ENCODE measurements at places on chromosomes 6 and 20.
A peak's percentile ranks its signal among the peaks of the same experiment; 100 is the strongest.

DNA sequence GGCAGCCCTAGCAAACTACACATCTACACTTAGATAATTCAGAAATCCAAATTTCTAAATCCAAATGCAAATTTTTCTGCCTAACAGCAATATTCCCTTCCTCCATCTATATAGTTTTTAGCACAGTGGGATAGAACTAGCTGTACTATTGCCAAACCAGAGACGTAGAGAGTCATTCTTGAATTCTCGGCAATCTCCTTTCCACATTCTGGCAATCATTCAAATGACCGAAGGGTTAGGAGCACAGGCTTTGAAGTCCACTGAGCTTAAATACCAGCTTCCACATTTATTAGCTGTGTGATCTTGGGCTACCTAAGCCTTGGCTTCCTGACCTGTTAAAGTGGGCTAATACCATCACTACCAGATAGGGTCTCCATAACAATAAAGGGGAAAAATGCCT lies 3.1 kb upstream of the RPS12 start:
- DNase-seq = no peak

DNA sequence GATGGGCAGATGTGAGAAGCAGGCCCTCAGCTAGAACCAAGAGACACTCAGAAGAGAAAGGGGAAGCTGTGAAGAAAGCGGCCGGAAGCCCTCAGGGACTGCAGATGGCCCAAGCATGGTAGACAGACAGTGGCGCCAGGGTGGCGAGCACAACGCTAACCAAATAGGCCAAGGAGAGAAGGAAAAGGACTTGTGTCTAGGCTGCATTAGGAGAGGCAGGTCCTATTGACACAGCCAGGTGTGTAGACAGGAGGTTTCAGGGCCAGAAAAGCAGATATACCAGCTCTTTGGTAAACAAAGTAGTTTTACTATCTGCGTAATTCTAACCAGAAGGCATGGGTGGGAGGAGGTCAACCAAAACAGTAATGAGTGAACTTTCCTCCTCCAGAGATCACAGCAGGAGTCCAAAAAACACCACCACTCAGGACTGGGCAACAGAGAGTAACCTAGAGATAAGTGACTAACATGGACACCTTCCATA lies 15.8 kb upstream of the MAP7 start:
- no peak for DNase-seq

DNA sequence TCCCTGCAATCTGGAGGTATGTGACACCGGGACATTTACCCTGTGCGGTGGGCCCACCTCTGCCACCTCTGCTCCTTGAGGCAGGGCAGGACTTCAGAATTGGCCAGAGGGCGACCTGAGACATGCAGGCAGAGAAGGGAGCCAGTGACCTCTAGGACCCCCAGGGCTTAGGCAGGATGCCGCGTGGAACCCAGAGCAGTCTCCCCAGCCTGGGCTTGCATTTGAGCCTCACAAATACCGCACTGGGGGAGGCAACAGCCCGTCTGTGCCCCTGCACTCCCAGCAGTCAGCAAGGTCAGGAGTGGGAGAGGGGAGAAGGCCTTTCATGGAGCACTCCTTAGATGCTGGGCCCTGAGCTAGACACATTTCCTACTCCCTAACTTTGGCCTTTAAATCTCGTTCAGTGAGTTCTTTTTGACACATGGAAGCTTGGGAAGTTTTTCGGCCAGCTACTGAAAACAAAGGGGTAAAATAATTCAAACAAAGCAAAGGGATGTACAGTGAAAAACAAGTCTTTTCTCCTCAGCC lies 41.7 kb downstream of the C20orf203 start:
- no peak for DNase-seq

GRCh38 chr6:63864671-63865318 lies 229.2 kb downstream of the PHF3 start:
- DNase-seq = no peak

GRCh38 chr6:154683756-154684523 lies 49.3 kb upstream of the SCAF8 start:
- DNase-seq = peak; percentile 23

DNA sequence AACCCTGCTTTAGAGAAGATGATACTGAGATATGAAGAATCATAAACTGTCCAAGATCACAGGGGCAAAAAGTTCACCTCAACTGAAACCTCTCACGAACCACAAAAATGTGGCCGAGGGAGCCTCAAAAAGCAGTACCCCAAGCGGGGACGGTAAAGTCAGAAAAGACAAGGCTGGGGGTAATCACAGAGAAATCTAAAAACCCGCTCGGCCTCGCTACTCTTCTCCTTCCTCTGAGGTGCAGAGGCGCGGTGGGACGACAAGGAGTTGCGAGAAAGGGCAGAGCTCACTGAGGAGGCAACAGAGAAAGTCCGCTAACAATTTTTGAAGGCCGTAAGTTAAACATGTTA lies 356 bp upstream of the IRAK1BP1 start:
- DNase-seq = no peak

- no peak for DNase-seq
Observed at GRCh38 chr20:51514836-51515235, 27.7 kb downstream of the NFATC2 start.

GRCh38 chr20:43138061-43138770 lies 51.5 kb downstream of the PTPRT start:
- no peak for DNase-seq

- DNase-seq = no peak
Observed at GRCh38 chr6:44024574-44025219, 102.6 kb downstream of the MRPL14 start.

DNA sequence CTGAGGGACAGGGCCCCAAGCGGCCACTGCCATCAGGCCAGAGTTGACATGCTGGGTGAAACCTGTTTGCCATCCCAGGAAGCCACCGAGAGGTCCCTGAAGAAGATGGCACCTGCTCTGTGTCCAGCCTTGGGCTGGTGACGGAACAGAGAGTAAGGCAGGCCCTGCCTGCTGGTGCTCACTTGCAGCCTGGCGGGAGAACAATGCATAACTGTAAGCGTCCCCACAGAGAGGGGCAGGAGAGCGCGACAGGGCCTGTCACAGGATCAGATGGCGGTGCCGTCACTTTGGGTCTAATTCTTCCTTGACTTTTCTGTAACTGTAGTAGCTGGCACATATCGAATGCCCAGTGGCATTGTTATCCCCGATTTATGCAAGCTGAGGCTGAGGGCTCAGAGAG lies 29.0 kb upstream of the VSTM2L start:
- DNase-seq = no peak

- DNase-seq = peak; percentile 30
Observed at GRCh38 chr6:43088654-43089056, 12.5 kb downstream of the PTK7 start.

- no peak for DNase-seq
Observed at GRCh38 chr20:39214828-39215227, 252.7 kb downstream of the DHX35 start.

- DNase-seq = no peak
Observed at GRCh38 chr6:9439621-9440330, 975.1 kb downstream of the TFAP2A start.

DNA sequence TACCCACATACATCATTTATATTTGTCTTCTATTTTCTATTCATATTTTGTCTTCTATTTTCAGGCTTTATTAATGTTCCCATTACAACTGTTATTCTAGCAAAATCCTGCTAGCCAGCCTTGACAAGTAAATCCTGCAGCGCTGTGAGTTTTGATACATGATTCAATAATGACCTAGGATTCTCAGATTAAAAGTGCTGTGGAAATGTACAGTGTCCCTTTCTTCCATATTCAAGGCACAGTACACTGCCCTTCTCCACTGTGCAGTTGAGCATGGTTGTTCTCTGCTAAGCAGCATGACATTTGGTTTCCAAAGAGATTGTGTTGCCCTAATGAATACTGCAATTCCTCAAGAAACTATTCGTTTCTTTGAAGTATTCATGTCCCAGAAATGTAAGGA lies 5.8 kb upstream of the HEY2 start:
- DNase-seq = no peak

GRCh38 chr6:234706-235372 lies 57.4 kb upstream of the DUSP22 start:
- DNase-seq = no peak

DNA sequence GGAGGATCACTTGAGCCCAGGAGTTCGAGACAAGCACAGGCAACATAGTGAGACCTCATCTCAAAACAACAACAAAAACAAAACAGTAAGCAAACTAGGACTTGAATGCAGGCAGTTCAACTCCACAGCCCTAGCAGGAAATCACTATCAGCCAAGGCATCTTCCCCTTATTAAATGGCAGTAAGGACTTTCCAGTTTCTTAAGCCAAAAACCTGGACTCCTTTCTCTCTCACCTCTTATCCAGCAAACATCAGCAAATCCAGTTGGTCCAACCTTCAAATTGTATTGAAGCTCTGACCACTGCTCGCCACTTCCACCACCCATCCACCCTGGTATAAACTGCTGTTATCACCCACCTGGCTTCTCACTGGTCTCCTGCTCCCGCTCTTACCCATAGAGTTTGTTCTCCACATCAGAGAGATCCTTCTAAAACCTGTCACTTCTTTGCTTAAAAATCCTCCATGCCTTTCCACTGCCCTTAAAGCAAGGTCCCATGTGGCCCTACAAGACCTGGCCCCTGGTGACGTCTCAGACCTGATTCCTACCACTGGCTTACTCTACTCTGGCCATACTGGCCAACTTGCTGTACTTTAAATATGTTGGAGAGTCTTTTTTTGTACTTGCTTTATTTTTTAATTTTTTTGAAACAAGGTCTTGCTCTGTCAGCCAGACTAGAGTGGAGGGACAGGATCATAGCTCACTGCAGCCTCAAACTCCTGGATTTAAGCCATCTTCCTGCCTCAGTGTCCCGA lies 27.6 kb downstream of the BCL2L1 start:
- no peak for DNase-seq

DNA sequence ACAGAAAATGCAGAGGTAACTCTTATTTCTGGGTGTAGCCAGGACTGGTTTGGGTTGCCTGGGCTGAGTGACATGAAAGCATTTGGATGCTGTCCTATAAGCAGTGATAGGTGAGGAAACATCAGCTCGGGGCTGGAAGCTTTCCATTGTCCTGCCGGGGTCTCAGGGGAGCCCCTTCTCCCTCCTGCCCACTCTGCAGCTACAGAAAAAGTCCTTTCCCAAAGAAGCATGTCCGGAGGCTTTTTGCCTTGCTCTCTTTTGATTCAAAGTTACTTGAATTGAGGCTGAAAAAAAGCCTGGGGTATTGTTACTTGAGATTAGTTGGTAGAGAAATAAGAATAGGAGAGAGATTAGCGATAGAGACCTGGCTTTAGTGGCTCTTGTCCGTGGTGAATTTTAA lies 90.7 kb upstream of the ZNFX1 start:
- DNase-seq = no peak

DNA sequence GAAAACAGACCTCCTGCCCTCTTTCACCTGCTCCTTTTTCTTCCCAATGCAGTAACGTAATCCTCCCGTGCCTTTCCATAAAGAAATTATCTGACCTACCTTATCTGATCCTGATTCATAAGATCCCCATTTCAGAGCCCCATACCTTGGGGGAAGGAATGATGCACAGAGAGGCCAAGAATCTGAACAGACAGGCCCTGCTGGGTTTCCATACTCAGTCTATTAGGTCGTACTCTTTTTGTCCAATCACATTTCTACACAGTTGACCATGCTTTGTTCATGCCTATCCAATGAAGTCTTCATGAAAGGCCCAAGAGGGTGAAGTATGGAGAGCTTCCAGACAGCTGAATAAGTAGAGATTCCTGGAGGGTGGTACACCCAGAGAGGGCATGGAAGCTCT lies 25.3 kb downstream of the SRPK1 start:
- no peak for DNase-seq

- DNase-seq = peak; percentile 99
Observed at GRCh38 chr20:41329435-41330342, 10.9 kb upstream of the LPIN3 start.

GRCh38 chr6:131643855-131644460 lies 6.9 kb downstream of the ENPP3 start:
- DNase-seq = no peak

- DNase-seq = no peak
Observed at GRCh38 chr6:167742719-167743303, 83.9 kb upstream of the AFDN start.

GRCh38 chr6:111573892-111574797 lies 31.5 kb downstream of the TRAF3IP2 start:
- DNase-seq = peak; percentile 95

- no peak for DNase-seq
Observed at GRCh38 chr6:23218751-23219150, 649.4 kb downstream of the HDGFL1 start.

- DNase-seq = no peak
Observed at GRCh38 chr20:35529552-35529951, at the start of gene C20orf173. Gene C20orf173 (minus strand): TSS chr20:35529652. CDS start chr20:35529373, 279 bp downstream.

- no peak for DNase-seq
Observed at GRCh38 chr6:45505470-45505869, 127.7 kb upstream of the SUPT3H start.

DNA sequence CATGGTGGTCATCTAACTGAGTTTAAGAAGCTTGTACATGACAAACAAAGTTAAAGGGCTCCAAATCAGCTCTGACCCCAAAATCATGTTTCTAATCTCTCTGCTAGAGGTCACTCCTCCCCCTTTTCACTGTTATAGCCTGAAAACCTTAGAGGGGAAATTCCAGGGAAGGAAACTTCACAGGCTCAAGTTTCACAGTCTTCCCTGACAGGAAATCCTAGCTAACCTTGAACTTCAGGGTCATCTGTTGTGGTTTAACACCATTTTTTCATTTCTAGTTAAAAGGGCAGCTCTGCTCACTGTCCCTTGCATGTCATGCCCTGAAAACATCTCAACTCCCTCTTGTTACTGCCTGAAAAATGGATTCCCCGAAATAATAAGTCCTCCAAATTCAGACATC lies 104.4 kb upstream of the BMP2 start:
- no peak for DNase-seq

- peak; percentile 56 for DNase-seq
Observed at GRCh38 chr6:149499066-149499465, 14.3 kb upstream of the ZC3H12D start.

DNA sequence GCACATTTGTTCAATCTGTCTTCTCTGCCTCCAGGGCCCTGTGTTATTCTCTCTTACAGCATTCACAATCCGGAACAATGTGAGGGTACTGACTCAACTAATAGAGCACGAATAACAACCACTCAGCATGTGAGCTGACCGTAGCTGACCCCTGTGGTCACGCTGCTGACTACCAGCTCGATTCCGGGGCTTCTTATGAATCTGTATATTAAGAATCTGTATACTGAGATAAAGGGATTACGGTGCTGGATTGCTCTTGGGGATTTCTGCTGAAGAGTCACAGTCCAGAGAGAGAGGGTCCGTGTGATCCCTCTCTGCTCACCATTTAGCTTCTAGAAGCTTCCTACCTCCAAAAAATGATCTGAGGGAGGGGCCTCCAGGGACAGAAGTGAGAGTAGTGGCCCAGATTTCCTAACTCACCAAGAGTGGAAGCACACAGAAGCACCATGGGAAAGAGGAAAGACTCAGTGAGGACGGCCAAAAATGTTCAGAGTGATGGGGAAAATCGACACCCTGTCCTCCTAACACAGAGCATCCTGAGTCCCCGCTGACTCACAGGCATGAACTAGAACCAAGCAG lies 156.2 kb downstream of the THBS2 start:
- DNase-seq = peak; percentile 69

- no peak for DNase-seq
Observed at GRCh38 chr20:61830991-61831390, 234.7 kb downstream of the TAF4 start.
